ENCODE measurements at places on chromosomes 13 and 19.

- DNase-seq: no peak
Measured at GRCh38 chr19:33675501-33676124, 53.9 kb downstream of the CHST8 start.

- DNase-seq: peak; percentile 62
Measured at GRCh38 chr13:50387051-50387581, 371.9 kb downstream of the KCNRG start.

- DNase-seq: peak; percentile 74
Measured at GRCh38 chr19:54191011-54191810, at the start of gene TSEN34. Gene TSEN34 (plus strand): TSS chr19:54191308. CDS start chr19:54191365, 57 bp downstream.

- peak; percentile 37 for DNase-seq
Measured at GRCh38 chr19:50368649-50369570, 3.5 kb upstream of the NAPSA start.

- DNase-seq: no peak
Measured at GRCh38 chr19:50729894-50730293, 6.7 kb downstream of the CLEC11A start.

DNA sequence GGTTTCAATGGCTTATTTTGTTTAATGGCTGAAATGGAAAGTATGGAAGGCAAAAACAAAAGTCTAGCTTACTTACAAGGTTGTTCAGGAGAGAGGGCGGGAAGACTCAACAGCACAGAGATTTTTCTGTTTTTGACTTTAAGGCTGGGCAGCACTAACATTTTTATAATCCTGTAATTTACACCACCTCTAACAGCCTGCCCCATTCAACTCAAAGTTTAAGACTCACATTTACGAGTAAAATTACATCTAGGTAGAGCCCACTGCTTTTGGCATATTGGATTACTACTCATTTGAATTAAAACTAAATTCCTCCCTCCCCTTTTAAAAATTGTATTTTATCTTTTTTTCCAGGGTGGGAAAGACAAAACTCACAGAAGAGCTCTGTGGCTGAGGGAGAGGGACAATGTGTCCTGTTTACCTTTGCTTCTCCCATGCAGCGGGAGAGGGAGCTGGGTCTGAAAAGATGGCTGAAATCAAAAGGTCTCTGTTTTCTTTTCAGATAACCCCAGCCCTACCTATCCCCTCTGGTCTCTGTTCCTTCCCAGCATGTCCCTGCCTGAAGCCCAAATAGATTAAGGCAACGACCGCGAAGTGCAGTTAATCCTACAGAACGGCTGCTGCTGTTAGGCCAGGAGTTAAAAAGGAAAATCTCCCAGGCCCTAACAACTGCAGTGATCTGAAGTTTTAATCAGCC, 6.6 kb downstream of the EFNB2 start:
- no peak for DNase-seq

- DNase-seq: no peak
Measured at GRCh38 chr13:104843401-104843800, 1692.1 kb downstream of the EFNB2 start.

- DNase-seq: no peak
Measured at GRCh38 chr13:82867284-82867683, 1015.0 kb downstream of the SLITRK1 start.

GRCh38 chr13:113754691-113755090, 4.3 kb upstream of the TMEM255B start:
- no peak for DNase-seq

DNA sequence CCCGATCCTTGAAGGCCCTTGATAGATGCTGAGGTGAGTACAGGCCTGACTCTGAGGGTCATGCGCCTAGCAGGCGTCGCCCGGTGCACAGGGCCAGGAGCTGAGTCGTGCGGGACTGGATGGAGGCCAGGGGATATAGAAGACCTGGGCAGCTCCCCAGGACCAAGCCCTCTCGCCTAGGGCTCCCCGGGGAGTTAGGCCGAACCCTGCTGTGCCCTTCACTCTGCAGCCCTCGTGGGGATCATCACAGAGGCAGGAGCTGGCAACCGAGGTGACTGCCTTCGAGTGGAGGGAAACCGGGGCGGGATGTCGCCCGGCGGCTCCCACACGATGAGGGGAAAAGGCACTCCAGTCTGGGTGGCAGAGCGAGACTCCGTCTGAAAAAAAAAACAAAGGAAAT, 11.7 kb downstream of the CSNK1G2 start:
- DNase-seq: no peak

- no peak for DNase-seq
Measured at GRCh38 chr13:18944501-18945068, 237.0 kb downstream of the TUBA3C start.

Data from NCI-H1048 (cell line).